ENCODE measurements at places on chromosomes 5 and 9.

- peak; percentile 44 for DNase-seq
Measured at GRCh38 chr5:180605554-180606214, 14.4 kb upstream of the SCGB3A1 start.

GRCh38 chr5:168750926-168751325, 171.8 kb upstream of the PANK3 start:
- DNase-seq, result no peak

DNA sequence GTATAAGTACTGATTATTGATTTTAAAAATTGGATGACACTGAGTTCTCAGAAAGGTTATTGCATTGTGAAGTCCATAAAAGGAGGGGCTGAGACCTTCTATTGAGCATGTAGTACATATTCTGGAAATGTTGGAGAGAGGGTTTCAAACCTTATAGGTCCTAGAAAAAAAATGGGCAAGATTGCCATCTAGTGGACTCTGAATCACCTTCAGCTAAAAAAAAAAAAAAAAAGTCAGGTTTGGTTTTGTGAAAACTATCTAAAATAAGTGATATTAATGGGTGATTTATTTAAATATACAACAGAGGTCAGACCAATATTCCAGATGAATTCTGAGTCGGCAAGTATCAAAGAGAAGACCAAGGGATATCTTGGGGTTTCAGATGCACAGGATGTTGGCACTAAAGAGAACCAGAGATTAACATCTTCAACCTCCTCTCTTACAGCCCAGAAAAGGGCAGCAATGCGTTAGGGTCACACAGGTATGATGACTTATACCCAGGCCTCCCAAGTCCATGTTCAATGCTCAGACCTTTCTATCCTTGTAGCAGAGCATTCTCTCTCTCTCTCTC, 109.8 kb upstream of the NMUR2 start:
- no peak for DNase-seq

- DNase-seq, result no peak
Measured at GRCh38 chr9:7794196-7794595, 5.4 kb downstream of the DMAC1 start.

- no peak for DNase-seq
Measured at GRCh38 chr9:121838746-121839669, 187.6 kb downstream of the DAB2IP start.

- no peak for DNase-seq
Measured at GRCh38 chr5:120748474-120748873, 284.4 kb downstream of the PRR16 start.

DNA sequence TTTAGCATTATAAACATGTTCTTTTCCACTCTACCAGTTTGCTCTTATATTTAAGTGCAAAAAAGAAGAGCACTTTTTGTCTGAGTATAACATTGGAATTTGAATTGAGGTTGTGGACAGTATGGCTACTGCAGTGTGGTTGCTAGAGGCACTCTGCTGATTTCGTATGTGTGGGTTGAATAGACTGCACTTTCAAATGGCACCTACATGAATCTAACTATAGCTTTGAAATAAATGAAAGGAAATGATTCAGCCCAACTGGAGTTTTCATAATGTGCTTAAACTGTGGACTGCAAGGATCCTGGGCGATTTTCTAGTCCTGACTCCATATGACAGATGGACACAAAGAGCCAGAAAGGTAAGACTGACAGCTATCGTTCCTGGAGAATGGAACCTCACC, 657.6 kb upstream of the RIOK2 start:
- no peak for DNase-seq

DNA sequence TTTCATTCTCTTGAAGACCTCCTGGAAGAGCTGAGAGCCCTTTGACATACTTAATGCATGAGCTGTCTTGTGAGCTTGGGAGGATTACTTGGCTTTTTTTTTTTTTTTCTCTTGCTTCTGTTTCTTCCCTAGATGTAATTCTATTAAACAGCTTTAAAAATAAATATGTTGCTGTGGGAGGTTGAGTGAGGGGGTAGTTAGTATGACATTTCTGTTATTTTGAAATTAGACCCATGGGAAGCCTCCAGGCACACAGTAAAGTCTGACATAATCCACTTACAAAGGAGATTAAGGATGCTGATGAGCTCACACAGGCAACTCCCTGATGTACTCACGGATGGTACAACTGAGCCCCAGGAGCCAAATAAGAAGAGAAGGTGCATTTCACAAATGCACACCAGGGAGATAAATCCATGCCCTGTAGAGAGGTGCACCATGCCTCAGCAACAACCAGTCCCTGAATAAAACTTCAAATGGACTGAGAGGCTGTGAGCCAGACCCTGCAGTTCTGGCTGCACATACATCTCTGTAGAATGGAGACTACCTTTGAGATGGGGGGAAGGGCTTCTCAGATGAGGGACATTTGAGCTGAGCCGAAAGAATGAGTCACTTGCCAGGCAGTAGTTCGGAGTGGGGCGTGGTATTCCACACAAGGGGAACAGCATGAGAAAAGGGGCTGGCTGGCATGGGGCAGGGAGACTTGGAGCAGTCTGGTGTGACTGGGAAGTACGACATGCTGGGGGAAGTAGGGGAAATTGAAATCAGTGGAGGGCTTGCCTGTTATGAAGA, 68.7 kb downstream of the ACTL7B start:
- no peak for DNase-seq

- DNase-seq, result no peak
Measured at GRCh38 chr5:88695931-88696330, 187.1 kb downstream of the MEF2C start.

DNA sequence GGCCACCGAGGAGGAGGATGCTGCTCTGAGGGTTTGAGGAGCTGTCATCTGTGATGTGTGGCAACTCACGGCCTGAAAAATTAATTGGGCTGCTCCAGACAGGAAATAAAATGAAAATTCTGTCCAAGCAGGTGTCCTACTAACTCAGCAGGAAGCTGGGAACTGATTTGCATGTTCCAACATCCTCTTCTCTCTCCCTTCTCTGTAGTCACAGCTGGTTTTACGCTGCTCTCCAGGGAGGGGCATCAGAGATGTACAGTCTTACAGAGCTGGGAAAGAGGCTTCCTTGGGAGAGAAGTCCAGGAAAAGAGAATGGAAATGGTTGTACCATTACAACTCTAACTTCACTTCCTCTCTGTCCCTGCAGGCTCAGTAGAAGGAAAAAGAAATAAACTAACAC, 24.2 kb upstream of the SIL1 start:
- DNase-seq, result no peak

DNA sequence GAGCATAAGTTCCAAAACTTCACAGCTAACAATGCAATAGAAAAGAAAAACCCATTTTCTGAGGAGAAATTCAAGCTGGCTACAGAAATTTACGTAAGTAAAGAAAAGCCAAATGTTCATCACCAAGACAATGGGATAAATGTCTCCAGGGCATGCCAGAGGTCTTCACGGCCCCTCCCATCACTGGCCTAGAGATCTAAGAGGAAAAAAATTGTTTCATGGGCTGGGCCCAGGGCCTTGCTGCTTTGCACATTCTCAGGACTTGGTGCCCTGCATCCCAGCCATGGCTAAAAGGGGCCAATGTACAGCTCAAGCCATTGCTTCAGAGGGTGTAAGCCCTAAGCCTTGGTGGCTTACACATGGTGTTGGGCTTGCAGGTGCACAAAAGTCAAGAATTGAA, 443.6 kb downstream of the ELAVL2 start:
- DNase-seq, result no peak

DNA sequence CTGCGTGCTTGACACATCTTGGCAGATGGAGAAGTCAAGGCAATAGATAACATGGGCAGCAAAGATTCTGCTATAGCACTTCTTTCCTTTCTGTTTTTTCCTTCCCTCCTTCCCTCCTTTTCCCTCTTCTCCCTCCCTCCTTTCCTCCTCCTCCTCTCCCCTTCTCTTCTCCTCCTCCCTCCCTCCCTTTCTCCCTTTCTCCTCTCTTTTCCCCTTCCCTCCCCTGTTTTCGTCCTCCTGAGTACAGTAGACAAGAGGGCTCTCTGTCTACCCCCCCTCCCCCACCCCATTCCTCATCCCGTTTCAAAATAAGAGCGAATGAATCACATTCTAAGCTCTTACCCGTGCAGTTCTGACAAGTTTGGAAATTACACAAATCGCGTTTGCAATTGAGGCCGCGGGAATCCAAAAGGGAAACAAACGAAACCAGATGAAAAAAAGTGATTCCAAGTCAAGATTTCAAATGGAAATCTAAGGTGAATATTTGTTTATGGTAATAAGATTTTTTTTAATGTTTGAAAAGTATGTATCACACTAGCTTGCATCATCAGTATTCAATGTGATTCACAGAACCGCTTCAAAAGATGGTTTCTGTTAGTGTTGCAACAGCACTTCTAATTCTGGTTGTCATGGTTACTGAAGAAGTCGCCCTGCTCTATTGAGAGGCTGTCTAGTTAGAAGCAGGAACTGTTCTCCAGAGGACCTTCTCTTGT, 1.3 kb downstream of the NIM1K start:
- no peak for DNase-seq

DNA sequence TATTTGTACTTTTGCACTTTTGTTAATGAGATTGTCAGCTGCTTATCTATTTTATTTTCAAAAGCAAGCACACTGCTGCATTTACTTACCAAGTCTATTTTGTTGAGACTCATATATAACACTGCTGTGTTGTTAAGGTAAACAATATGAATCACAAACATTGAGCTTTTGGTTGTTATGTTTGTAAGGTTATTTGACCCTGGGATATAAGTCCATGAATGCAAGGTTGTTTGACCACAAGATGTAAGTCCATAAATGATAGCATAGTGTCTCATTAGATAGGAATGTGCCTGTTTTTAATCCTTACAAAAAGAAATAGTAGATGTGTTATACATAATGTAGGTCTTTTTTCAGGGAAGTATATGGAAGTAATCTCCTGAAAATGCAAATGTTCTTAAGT, 845.9 kb downstream of the CDH9 start:
- DNase-seq, result no peak

DNA sequence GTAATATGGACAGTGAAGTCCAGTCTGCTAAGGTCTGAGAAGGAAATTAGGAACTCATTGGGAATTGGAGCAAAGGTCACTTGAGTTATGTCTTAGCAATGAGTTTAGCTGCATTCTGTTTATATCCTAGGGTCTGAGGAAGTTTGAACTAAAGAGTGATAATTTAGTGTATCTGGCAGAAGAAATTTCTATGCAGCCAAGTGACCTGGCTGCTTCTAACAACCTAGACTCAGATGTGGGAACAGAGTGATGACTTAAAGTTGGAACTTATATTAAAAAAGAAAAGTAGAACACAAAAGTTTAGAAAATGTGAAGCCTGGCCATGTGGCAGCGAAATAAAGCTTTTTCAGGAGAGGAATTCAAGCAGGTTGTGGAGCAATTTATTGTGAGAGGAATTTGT, 106.2 kb downstream of the PRDM9 start:
- no peak for DNase-seq

GRCh38 chr9:91047529-91047928, 245.9 kb downstream of the SYK start:
- DNase-seq, result no peak

DNA sequence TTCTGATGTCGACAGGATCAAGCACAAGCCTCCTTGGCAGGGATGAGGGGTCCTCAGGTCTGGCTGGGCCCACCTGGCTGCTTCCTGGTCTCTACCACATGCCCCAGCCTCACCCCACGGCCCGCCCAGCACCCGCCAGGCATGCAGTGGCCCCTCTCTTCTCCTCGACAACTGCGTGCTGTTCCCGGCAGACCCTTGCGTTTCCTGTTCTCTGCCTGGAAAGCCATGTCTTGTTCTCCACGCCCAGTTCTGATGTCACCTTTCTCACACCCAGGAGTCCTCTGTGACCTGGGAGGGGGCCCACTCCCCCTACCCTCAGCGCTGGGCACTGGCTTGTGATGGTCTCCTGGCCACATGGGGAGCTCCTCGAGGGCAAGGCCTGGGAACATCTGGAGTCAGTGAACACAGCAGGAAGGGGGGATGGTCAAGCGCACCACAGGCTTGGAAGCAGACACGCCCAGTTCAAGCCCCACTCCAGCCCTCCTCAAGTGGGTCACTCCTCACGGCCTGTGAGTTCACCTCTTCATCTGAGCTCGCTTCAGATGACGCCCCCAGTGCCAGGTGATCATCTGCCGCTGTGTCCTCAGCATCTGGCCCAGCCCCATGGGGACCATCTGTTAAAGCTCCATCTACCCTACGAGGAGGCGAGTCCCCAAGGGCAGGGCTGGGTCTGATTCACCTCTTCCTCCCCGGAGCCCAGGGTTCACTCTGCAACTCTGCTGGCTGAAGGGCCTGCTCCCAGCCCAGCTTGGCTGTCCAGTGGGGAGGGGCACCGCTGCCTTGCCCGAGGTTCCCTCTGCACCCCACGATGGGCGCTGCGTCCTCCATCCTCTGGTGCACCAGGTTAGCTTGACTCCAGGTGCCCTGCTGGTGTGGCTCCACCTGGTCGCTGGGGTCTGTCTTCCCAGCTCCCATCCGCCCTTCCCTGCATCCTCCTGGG, 133.2 kb upstream of the PHYKPL start:
- no peak for DNase-seq

GRCh38 chr9:22373636-22374035, 73.0 kb upstream of the DMRTA1 start:
- DNase-seq, result no peak

DNA sequence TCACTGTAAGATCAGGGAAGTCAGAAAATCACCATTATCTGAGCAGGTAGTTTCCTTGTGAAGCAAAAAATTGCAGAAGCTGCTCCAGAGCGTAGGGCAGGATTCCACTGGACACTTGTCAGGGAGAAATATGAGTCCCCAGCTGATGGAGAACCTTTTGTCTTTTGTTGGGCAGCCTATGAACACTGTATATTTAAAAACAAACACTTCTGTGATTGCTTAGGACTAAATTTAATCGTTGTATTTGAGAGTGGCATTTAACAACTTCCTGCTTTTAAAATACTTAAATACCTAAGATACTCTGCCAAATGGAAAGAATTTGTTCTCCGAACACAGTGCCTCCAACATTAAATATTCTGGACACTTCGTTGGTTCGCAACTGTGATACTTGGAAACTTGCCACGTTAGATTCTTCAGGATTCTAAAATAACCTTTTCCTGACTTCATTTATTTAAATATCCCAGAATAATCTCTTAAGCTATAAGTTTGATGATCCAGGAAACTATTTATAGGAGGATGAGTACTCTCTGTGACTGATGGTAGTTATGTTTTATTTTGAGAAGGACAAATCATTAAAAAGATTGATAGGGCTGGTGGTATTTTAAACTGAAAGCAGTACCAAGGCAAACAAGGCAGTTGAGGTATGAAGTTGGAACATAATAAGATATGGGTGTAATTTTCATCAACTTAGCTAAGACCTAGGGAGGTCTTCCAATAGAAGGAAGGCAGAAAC, 2.7 kb upstream of the HSPA4 start:
- no peak for DNase-seq

DNA sequence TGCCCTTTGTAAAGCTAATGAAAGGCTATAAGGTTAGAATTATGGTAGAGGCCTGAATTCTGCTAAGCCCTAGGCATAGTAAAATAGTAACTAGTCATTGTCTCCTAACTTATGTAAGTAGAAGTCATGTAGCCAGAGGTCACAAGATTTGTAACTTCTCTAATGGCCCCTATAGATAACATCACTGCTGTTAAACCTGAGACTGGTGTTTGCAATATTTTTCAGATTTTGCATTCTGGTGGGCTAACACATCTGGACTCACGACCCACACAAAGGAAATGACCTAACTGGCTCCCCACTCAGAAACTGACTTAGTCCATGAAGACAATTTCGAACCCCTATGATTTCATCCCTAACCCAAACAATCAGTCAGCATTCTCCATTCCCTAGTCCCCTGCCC, 37.2 kb upstream of the TTC39B start:
- DNase-seq, result no peak
